ENCODE measurements at places on chromosomes 1 and 21.

DNA sequence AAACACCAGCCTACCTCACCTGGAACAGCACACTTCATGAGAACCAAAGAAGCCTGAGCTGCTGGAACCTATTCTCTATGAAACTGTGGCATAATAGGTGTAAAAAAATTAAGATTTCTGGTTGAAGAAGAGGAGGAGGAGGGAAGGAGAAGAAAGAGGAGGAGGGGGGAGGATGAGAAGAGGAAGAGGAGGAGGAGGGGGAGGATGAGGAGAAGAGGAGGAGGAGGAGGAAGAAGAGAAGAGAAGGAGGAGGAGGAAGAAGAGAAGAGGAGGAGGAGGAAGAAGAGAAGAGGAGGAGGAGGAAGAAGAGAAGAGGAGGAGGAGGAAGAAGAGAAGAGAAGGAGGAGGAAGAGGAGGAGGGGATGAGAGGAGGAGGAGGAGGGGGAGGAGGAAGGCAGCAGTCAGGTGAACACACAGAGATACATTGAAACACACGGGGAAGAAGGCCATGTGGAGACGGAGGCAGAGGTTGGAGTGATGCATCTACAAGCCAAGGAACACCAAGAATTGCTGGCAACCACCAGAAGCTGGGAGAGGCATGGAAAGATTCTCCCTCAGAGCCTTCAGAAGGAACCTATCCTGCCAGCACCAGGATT, 8.2 kb downstream of the ACTA1 start:
- DNase-seq, result no peak

GRCh38 chr1:236893626-236894545, 98.8 kb downstream of the MTR start:
- no peak for DNase-seq

- DNase-seq, result no peak
These were observed 89.8 kb downstream of the ADSS2 start for GRCh38 chr1:244361764-244362473.

- no peak for DNase-seq
These were observed 136.7 kb downstream of the ADSS2 start for GRCh38 chr1:244314921-244315559.

GRCh38 chr1:230301322-230301721, 124.8 kb downstream of the PGBD5 start:
- DNase-seq, result no peak
